NCI-H1105 (cell line): ENCODE measurements at places on chromosomes 13 and 19.
A peak's percentile ranks its signal among the peaks of the same experiment; 100 is the strongest.

DNA sequence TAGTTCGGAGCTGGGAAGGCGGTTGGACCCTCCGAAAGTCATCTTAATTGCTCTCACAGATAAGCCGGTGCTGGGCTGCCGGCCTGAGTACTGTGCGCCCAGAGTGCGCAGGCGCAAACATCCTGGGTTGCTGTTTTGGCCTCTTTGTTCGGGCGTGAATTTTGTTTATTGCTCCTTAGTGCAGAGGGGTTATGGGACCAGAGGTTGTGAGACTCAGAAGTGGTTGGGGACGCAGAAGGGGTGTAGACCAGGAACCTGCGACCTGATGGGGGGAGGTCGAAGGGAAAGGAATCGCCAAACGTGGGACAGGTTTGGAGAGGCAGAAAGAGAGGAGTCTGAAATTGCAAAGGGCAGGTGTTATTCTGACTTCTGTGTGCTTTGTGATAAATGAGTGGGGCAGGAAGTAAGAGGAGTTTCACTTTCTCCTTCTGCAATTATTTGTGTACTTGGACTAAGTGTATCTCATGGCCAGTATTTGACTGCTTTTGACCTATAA, 607 bp upstream of the ZNF566 start:
- DNase-seq = peak; percentile 93

- DNase-seq = no peak
Measured at GRCh38 chr13:32121316-32121715, 89.7 kb downstream of the FRY start.

DNA sequence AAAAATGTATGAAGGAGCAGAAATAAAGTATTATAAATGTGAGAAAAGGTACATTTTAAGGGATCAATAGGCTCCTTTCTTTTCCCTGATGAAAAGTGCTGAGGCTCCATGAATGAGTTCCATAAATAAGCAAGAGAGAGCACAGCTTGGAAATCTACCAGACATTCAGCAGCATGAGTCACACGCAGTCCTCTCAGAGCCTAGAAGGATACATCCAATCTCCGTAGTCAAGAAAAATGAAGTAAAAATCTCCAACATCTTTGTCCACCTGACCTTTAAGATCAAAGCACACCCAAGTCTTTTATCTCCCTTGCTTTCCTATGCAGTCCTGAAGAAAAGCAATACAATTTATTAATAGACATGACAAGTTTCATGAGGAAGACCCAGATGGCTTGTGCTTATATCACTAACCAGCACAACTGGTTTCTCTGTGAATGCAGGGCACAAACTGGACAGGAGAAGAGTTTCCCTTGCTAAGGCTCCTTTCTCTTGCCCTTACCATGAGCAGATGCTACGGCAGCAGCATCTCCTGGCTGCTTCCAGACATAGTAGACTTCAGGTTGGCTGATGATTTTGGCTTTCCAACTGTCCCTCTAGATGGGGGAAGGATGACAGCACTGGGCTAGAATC, 730.8 kb downstream of the EFNB2 start:
- DNase-seq = no peak

GRCh38 chr13:27289011-27289665, 18.5 kb downstream of the RASL11A start:
- DNase-seq = no peak

GRCh38 chr19:38028913-38029510, 122.0 kb downstream of the SIPA1L3 start:
- no peak for DNase-seq

GRCh38 chr19:44723299-44723951, 24.5 kb downstream of the CEACAM16 start:
- no peak for DNase-seq

GRCh38 chr19:54186934-54187381, 2.4 kb downstream of the MBOAT7 start:
- no peak for DNase-seq

- peak; percentile 65 for DNase-seq
Measured at GRCh38 chr13:59437544-59438301, 726.0 kb downstream of the DIAPH3 start.

DNA sequence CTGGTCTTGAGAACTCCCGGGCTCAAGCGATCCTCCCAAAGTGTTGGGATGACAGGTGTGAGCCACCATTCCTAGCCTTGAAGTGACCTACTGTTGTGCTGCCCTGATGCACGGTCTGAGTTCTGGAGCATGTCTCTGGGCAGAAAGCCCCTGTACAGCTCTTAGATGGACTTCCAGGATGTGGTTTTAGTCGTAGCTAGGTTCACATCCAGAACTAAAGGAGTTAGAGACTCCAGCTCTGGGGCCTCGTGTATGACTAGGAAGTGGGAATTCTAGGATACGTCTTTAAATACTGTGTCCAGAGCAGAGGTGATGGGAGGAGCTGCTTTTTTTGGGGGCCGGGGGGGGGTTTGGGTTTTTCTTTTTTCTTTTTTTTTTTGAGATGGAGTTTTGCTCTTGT, 12.2 kb downstream of the UPF1 start:
- DNase-seq = no peak

DNA sequence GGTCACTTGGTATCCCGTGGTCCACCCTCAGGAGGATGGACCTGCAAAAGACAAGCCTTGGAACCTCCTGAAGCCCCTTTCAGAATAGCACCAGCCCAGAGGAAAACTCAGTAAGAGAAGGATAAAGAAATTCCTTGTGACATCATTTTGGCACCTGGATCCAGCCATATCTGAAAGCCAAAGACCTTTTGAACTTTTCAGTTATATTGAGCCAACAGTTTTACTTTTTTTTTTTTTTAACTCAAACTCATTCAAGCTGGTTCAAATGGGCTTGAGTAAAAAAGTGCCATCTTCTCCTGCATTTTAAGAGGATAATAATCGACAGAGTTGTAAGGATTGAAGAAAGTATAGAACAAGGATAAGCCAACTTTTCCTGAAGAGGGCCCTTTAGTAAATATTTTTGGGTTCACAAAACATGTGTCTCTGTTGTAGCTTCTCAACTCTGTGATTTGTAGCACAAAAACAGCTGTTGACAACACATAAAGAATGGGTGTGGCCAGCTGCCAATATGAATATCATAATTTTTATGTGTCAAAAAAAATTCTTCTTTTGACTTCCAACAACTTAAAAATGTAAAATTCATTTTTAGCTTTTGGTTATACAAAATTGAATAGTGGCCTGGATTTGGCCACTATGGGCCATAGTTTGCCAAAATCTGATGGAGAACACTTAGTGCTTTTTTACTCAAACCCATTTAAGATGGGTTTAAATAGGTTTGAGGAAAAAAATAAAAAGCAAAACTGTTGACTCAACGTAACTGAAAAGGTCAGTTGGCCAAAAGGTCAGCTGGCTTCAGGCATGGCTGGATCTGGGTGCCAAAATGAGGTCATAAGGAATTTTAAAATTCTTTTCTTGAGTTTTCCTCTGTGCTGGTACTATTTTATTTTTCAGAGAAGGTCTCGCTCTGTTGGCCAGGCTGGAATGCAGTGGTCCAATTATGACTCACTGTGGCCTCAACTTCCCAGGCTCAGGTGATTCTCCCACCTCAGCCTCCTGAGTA, 50.7 kb downstream of the ACSBG2 start:
- DNase-seq = no peak

GRCh38 chr13:49554387-49554786, 31.0 kb downstream of the RCBTB1 start:
- DNase-seq = no peak

DNA sequence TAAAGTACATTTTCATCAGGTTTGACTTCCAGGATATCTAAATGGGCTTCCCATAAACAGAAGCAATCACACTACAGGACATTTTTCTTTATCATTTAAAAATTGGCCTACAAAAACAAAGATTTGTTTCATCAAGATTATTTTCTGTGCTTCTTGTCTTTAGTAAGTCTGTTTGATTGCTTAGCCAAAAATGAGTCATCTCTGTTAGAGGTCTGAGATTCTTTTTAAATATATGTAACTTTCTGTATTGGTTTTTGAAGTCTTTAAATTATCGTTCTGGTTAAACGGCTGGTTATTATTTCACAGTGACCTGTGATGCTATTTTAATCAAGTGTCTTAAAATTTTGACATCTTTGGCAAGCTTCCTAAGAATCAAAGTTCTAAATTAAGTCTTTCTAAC, 62.7 kb downstream of the SLITRK1 start:
- DNase-seq = no peak

- no peak for DNase-seq
Measured at GRCh38 chr19:57363688-57364181, 384 bp downstream of the TRAPPC2B start.

DNA sequence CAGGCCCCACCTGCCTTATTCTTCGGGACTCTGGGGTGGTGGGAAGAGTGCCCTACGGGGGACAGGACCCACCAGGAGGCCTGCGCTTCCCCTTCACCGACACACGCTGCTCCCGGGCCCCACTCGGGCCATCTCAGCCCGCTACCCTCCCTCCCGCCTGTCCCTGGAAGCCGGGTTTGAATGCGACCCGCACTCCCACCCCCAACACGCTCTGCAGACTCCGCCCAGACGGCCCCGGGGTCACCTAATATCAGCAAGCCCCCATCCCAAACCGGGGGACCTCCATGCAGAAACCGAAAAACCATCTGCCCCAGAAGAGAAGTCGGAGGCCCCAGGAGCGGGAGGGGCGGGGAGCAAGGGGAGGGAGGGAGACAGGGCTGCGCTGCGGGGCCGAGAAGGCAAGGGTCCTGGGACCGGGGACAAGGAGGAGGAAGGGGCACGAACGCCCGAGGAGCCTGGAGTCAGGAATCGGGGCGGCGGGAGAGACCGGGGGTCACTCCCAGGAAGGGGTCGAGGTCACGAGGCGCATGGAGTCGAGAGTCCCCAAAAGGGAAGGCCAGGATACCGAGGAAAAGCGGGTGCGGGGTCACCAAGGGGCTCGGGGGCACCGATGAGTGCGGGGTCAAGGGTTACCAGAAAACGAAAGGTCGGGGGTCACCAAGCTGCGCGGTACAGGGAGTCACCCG, 766 bp downstream of the SBNO2 start:
- no peak for DNase-seq

DNA sequence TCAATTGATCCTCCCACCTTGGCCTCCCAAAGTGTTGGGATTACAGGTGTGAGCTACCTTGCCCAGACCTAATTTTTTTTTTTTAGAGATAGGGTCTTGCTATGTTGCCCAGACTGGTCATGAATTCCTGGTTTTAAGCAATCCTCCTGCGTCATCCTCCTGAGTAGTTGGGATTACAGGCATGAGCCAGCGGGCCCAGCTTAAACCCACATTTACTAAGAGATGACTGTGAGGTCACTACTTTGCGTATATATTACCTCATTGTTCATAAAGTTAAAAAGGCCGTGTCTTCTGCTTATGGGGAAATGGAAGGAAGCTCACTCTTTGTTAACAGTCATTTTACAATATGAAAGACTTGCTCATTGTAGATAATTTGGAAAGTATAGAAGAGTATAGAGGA, 39.6 kb upstream of the C1QTNF9 start:
- DNase-seq = no peak

DNA sequence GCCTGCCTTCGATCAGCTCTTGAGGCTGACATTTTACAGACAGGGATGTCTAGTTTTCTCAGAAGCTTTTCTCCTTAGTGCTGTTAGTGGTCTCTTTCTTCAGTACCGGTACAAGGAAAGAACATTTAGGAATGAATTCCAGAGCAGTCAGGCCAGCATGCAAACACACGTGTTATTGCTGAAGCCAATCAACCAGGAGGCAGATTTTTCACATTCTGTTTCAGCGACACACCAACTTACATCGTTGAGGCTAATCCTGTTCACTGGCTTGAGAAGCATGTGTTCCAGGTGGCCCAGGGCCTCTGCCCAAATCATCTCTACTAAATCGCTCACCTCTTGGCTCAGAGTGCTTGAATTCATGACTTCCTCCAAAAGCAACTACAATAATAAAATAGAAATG, 19.2 kb downstream of the PARP4 start:
- no peak for DNase-seq

DNA sequence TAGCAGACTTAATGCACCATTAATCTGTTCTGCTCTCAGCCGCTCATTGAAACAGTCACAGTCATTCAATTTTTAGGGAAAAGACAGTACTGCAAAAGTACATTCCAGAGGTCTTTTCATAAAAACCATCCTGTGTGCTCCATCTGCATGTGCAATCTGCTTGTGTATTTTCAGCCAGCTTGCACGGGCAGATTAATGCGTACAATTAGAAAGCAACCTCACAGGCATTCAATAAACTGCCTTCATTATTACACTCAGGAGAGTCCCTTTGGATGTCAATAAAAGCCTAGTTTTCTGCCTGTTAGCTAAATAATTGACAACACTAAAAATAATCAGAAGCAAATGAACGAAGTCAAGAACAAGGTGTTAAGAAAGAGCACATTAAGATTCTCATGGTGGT, 41.9 kb downstream of the EPSTI1 start:
- DNase-seq = no peak

DNA sequence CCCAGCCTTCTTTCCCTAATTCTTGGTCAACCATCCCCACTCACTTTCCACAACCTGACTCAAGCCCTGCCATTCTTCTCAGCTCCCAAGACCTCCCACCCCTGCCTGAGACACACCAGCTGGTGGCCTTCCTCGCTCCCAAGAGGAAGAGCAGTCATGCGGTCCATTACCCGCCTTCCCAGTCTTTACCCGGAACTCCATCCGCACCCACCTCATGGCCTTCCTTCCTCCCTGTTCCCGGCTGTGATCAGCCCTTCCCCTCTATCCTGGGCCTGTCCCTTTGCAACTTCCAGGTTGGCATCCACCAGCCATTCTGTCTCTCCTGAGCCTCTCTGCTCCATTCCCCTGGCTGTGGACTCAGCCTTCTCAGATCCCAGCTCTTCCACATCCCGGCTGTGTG, 18.6 kb upstream of the INSR start:
- no peak for DNase-seq

DNA sequence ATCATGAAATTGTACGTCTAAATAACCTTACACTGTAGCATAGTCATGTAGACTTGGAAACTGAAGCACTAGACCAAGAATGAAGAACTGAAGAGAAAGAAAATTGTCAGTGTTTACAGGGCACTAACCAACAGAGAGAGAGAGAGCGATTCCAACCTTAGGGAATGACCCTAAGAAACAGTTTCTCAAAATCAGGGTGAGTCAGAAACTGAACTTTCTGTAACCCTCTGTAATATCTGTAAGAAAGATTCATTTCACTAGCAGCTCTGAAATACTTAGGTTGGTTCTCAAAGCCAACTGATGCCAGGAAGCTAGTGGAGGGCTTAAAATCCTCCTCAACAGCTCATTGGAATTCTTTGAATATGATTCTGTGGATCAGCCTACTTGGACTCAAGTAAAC, 936.9 kb downstream of the EFNB2 start:
- DNase-seq = no peak

GRCh38 chr13:40064154-40065097, 409.0 kb downstream of the COG6 start:
- DNase-seq = no peak
